Activated CD8-positive, alpha-beta memory T cell treated with anti-CD3 and anti-CD28 coated beads, Interleukin-2, amount 10 ng/mL, durations not matched to agents 7 days and 5 days (primary cell): ENCODE measurements at places on chromosomes 6 and 20. TPM values are rescaled to one million over a fixed set of nuclear protein-coding genes. Genes with fewer than 3 reads are reported as not detected.

RSPH4A gene
- 0.18 TPM for total RNA-seq

OR2H2 gene
- not detected for total RNA-seq

PACSIN1 gene
- 0.59 TPM for total RNA-seq

HLA-DMA gene
- 60.9 TPM for total RNA-seq

AKIRIN2 gene
- total RNA-seq: 57.3 TPM

SLC24A3 gene
- not detected for total RNA-seq

DPPA5 gene
- total RNA-seq: not detected
